ENCODE measurements at places on chromosomes 1 and 21. TPM values are rescaled to one million over a fixed set of nuclear protein-coding genes. Genes with fewer than 3 reads are reported as not detected.

GRCh38 chr1:206512058-206512850 lies 4.9 kb downstream of the RASSF5 start:
- H3K4me3 ChIP-seq = no peak overlapping the region
- H3K27ac ChIP-seq = peak overlapping the region; percentile 79
- H3K4me1 ChIP-seq = peaks cover 70% of the 10 kb centered on the region
- no peaks in the 10 kb centered on the region for H3K27me3 ChIP-seq
- H3K36me3 ChIP-seq = no peaks in the 10 kb centered on the region

DNA sequence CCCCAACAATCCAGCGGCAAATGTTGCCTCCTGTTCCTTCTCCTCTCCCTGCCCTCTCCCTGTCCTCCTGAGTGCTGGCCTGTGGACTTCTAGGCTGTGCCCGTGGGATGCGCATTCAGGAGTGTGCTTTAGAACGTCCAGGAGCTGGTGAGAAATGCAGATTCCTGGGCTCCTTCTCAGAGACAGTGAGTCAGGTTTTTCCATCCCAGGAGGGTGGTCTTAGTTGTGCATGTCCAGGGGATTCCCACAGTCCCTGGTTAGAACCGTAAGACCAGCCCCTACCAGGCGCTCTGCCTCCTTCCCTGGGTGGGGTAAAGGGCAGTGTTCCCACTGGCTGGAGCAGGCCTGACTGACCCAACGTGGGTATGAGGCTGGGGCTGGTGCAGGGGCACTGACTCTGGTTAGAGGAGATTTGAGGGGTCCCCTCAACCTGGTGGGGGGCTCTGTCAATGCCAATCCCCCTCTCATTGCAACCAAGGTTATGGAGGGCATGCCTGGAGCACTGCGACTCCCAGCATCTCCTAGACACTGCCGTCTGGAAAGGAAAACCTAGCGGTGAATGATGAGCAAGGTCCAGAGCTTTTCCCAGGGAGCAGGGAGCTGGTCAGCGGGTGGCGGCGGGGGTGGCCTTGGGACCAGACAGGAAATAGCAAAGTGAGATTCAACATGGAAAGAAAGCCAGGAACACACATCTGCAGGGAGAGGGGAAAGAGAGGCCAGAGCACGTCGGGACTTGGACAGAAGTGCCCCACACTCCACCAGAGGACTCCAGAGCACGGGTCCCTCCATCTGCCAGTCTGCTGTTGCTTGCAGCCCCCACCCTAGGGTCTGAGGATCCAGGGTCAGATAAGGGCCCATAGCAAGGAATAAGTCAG lies 38.5 kb downstream of the HSPG2 start:
- H3K4me3 ChIP-seq = no peak overlapping the region
- H3K27me3 ChIP-seq = no peaks in the 10 kb centered on the region
- no peak for DNase-seq
- H3K27ac ChIP-seq = no peak overlapping the region
- H3K36me3 ChIP-seq = peaks cover 3% of the 10 kb centered on the region
- peaks cover 26% of the 10 kb centered on the region for H3K4me1 ChIP-seq

DNA sequence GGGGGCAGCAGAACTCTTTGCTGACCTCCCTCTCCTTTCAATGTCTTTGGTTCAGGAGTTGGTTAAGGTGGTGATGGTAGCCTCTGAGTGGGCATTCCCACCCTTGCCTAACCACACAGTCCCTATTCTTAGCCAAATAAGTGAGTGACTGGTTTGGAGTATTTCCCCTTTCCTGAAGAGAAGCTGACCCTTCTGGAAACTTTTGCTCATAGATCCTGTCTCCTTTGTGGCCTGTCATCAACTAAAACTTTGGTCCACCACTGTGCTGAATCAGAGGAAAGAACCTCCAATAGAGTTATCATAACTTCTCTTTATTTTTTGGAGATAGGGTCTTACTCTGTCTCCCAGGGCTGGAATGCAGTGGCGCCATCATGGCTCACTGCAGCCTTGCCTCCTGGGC lies 31.1 kb downstream of the C1orf21 start:
- no peaks in the 10 kb centered on the region for H3K36me3 ChIP-seq
- DNase-seq = no peak
- H3K27me3 ChIP-seq = no peaks in the 10 kb centered on the region
- peaks cover 4% of the 10 kb centered on the region for H3K4me1 ChIP-seq

- H3K4me3 ChIP-seq = no peak overlapping the region
- no peak overlapping the region for H3K27ac ChIP-seq
- H3K36me3 ChIP-seq = no peaks in the 10 kb centered on the region
These were observed 874.2 kb upstream of the ADGRL2 start for GRCh38 chr1:80926531-80926930.

- no peak for DNase-seq
- no peaks in the 10 kb centered on the region for H3K27me3 ChIP-seq
- peaks cover 17% of the 10 kb centered on the region for H3K4me1 ChIP-seq
- no peaks in the 10 kb centered on the region for H3K36me3 ChIP-seq
- peak overlapping the region; percentile 77 for H3K27ac ChIP-seq
These were observed 13.4 kb upstream of the ARHGEF10L start for GRCh38 chr1:17525996-17526686.

GRCh38 chr1:8329439-8329838 lies 11.5 kb downstream of the SLC45A1 start:
- H3K27me3 ChIP-seq = no peaks in the 10 kb centered on the region
- H3K36me3 ChIP-seq = no peaks in the 10 kb centered on the region
- DNase-seq = no peak
- H3K4me1 ChIP-seq = no peaks in the 10 kb centered on the region

DNA sequence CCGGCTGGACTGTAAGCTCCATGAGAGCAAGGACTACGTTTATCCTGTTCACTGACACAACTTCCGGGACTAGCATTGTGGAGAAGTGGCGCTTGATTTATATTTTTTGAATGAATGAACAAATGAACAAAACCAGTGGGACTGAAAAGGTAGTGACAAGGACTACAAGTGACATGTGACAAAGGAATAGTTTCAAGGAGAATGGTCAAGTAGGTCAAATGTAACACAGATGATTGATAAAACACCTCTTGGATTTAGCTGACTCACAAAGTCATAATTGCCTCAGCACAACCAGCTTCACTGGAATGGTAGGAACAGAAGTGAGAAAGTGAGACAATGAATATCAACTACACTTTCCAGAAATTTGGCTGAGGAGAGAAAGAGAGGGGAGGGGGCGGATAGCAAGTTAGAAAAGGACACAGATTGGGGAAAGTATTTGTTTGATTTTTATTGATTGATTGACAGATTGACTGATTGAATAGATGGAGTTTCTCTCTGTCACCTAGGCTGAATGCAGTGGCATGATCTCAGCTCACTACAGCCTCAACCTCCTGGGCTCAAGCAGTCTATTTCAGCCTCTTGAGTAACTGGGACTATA lies 14.2 kb downstream of the MTF1 start:
- DNase-seq = no peak
- H3K4me3 ChIP-seq = no peak overlapping the region
- no peaks in the 10 kb centered on the region for H3K36me3 ChIP-seq
- no peak overlapping the region for H3K27ac ChIP-seq

DNA sequence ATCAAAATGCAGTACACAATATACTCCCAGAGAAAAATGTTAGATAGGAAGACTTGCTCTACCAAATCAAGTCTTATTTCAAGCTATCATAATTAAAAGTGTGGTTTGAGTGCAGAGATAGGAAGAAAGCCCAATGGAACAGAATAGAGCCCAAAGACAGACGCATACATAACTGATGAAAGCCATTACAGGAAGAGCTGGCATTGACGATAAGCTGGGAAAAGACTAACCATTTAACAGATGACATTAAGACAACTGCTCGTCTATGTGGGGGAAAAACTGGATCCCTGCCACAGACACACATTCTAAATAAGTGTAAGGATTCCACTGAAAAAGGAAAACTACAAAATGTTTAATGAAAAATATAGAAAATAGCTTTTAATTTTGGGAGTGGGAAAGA lies 85.5 kb downstream of the NGF start:
- no peaks in the 10 kb centered on the region for H3K36me3 ChIP-seq
- H3K4me1 ChIP-seq = no peaks in the 10 kb centered on the region
- DNase-seq = no peak
- H3K4me3 ChIP-seq = no peak overlapping the region
- H3K27me3 ChIP-seq = no peaks in the 10 kb centered on the region

- no peaks in the 10 kb centered on the region for H3K36me3 ChIP-seq
- peaks cover 14% of the 10 kb centered on the region for H3K4me1 ChIP-seq
- no peak overlapping the region for H3K4me3 ChIP-seq
- no peak for DNase-seq
- H3K27ac ChIP-seq = no peak overlapping the region
These were observed 1.4 kb downstream of the GJA4 start for GRCh38 chr1:34794001-34794789.

DNA sequence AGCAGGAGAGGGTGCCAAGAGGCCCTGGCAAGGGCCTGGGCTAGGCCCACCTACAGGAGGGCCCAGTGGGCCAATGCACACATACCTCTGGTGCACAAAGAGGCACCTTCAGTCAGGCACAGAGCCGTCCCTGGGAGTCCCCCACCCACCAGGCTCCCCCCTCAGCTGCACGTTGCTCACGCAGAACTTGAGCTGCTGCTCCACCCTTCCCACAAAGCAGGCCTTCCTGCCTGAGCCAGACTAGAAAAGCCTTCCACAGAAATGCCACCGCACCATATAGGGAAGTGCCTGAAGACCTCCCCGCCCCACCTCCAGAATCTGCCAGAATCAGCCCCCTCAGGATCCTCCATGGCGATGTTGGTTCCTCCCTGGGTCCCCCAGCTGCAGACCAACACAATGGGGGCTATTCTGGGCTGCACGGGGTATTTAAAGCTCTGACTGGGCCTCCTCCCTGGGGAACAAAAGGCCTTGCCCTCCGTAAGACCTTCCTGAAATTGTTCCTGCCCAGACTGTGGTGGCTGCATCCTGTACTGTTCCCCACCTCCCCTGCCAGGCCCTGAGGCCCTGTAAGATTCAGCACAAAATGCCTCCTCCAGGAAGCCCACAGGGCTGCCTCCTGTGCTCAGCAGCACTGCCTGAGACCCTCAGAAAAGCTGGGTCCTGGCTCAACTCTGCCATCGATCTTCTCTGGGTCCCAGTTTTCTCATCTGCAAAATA lies 27.2 kb downstream of the HSPG2 start:
- H3K4me3 ChIP-seq = no peak overlapping the region
- no peaks in the 10 kb centered on the region for H3K27me3 ChIP-seq
- H3K36me3 ChIP-seq = no peaks in the 10 kb centered on the region
- no peak for DNase-seq

DNA sequence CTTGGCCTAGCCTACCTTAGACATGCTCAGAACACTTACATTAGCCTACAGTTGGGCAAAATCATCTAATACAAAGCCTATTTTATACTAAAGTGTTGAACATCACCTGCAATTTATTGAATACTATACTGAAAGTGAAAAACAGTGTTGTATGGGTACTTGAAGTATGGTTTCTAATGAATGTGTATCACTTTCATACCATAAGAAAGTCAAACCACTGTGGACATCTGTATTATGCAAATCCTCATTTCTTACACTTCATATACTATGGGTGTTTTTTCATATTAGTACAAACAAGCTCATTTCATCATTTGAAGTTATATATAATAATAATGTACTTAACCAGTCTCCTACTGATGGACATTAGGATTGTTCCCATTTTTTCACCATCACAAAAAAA lies 41.2 kb downstream of the TDRD5 start:
- no peak for DNase-seq
- H3K36me3 ChIP-seq = no peaks in the 10 kb centered on the region
- no peak overlapping the region for H3K27ac ChIP-seq
- no peaks in the 10 kb centered on the region for H3K4me1 ChIP-seq
- H3K4me3 ChIP-seq = no peak overlapping the region

GRCh38 chr21:35699361-35699760 lies 361.0 kb downstream of the SETD4 start:
- H3K36me3 ChIP-seq = no peaks in the 10 kb centered on the region
- DNase-seq = no peak
- peaks cover 36% of the 10 kb centered on the region for H3K4me1 ChIP-seq

- H3K4me3 ChIP-seq = no peak overlapping the region
- no peaks in the 10 kb centered on the region for H3K36me3 ChIP-seq
- H3K27me3 ChIP-seq = no peaks in the 10 kb centered on the region
- H3K27ac ChIP-seq = no peak overlapping the region
These were observed 71.0 kb upstream of the NFASC start for GRCh38 chr1:204799630-204800029.

GRCh38 chr1:181562395-181562794 lies 79.1 kb downstream of the CACNA1E start:
- no peaks in the 10 kb centered on the region for H3K36me3 ChIP-seq
- H3K27me3 ChIP-seq = no peaks in the 10 kb centered on the region
- no peak overlapping the region for H3K4me3 ChIP-seq
- H3K4me1 ChIP-seq = no peaks in the 10 kb centered on the region
- DNase-seq = no peak

GRCh38 chr1:240706150-240706935 lies 94.4 kb upstream of the GREM2 start:
- H3K4me1 ChIP-seq = no peaks in the 10 kb centered on the region
- H3K36me3 ChIP-seq = no peaks in the 10 kb centered on the region
- H3K27me3 ChIP-seq = no peaks in the 10 kb centered on the region
- H3K27ac ChIP-seq = no peak overlapping the region

- no peaks in the 10 kb centered on the region for H3K36me3 ChIP-seq
- no peaks in the 10 kb centered on the region for H3K27me3 ChIP-seq
- no peak overlapping the region for H3K4me3 ChIP-seq
- H3K27ac ChIP-seq = no peak overlapping the region
These were observed 123.2 kb downstream of the DMRTB1 start for GRCh38 chr1:53582211-53583020.

- DNase-seq = no peak
- no peaks in the 10 kb centered on the region for H3K36me3 ChIP-seq
- H3K27ac ChIP-seq = no peak overlapping the region
These were observed 687.1 kb upstream of the NEGR1 start for GRCh38 chr1:72969461-72969860.

DNA sequence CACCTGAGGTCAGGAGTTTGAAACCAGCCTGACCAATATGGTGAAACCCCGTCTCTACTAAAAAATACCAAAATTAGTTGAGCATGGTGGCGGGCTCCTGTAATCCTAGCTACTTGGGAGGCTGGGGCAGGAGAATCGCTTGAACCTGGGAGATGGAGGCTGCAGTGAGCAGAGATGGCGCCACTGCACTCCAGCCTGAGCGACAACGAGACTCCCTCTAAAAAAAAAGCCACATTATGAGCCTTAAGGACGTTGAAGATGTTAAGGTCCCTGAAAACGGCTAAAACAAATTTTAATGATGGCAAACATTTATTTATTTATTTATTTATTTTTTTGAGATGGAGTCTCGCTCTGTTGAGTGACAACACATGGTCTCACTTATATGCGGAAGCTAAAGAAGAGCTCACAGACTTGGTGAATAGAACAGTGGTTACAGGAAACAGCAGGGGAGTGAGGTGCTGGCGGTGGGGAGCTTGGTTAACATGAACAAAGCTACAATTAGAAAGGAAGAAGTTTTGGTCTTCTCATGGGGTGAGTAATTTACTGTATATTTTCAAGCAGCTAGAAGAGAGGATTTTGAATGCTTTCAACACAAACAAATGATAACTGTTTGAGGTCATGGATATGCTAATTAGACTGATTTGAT lies 47.1 kb downstream of the TCP10L start:
- H3K36me3 ChIP-seq = no peaks in the 10 kb centered on the region
- H3K4me3 ChIP-seq = no peak overlapping the region
- no peak overlapping the region for H3K27ac ChIP-seq
- DNase-seq = no peak
- H3K4me1 ChIP-seq = peaks cover 8% of the 10 kb centered on the region

SLAMF7 gene
- total RNA-seq = 0.26 TPM

C1orf35 gene
- total RNA-seq = 10.9 TPM

CD48 gene
- 5.7 TPM for total RNA-seq

CSTB gene
- 8.6 TPM for total RNA-seq

SGIP1 gene
- total RNA-seq = not detected

ZYG11A gene
- not detected for total RNA-seq

GRIK3 gene
- 0.99 TPM for total RNA-seq

TLR5 gene
- 8.2 TPM for total RNA-seq

C21orf58 gene
- total RNA-seq = 1.6 TPM

SIK1 gene
- 43.2 TPM for total RNA-seq

Data from body of pancreas (tissue), 4 donors.